DMS 273 treated with DMSO at 0.1 percent for 48 hours (cell line): ENCODE measurements at places on chromosomes 5 and 9.

GRCh38 chr5:146111409-146111808, 6.0 kb upstream of the PLAC8L1 start:
- DNase-seq, result no peak

DNA sequence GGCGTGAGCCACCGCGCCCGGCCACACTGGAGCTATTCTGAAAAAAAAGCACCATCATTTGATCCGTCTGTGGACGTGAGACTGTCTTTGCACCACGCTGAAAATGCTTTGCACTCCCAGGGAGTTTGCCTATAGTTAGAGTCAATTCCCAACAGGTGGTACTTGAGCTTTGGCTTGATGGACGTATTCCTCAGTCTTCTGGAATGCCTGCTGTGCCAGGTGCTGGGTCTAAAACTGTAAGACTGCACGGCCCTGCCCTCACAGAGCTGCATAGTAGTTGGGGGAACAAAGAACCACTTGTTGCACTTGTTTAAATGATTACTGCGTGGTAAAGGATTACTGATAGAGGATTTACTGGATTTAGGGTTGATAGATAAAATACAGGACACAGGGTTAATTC, 3.4 kb upstream of the CCNO start:
- DNase-seq, result no peak

GRCh38 chr9:126673689-126674364, 60.1 kb downstream of the LMX1B start:
- DNase-seq, result no peak

DNA sequence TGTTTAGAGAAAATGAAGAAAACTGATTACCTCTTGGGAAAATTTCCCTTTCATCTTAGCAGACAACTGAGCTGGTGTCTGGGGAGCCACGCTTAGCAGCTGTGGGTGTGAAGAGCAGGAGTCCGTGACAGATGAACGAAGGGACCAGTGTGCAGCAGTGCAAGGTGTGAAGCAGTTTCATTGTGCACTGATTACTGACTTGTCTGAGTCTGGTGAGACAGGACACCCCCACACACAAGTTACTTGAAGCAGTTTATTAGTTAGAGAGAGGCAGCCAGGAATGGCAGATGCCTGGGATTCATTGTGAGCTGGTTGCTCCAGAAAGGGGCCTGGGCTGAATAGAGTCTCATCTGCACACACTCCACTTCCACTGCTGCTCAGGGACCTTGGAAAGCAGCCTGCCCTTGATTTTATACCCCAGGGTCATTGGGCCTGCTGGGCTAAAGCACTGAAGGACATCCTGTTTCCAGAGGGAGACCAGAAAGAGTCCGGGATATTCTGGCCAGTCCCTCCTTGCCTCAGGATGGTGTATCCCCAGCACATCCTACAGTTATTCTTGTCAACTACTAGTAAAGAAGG, 47.4 kb downstream of the FBXL7 start:
- no peak for DNase-seq

- DNase-seq, result no peak
Measured at GRCh38 chr9:69922646-69923045, 102.0 kb downstream of the CFAP95 start.

DNA sequence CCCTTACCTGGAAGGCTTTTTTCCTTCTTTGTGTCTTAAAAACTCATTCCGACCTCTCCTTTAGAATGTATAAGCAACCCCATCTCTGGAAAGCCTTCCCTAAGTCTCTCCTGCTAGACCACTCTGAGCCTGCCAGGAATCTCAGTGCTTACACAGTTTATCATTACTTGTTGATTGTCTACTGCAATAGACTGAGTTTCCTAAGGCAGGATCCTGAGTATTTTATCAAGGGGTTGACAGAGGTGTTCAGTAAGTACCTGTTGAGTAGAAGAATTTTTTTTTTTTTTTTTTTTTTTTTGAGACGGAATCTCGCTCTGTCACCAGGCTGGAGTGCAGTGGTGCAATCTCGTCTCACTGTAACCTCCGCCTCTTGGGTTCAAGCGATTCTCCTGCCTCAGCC, 2.6 kb upstream of the TJP2 start:
- DNase-seq, result no peak

DNA sequence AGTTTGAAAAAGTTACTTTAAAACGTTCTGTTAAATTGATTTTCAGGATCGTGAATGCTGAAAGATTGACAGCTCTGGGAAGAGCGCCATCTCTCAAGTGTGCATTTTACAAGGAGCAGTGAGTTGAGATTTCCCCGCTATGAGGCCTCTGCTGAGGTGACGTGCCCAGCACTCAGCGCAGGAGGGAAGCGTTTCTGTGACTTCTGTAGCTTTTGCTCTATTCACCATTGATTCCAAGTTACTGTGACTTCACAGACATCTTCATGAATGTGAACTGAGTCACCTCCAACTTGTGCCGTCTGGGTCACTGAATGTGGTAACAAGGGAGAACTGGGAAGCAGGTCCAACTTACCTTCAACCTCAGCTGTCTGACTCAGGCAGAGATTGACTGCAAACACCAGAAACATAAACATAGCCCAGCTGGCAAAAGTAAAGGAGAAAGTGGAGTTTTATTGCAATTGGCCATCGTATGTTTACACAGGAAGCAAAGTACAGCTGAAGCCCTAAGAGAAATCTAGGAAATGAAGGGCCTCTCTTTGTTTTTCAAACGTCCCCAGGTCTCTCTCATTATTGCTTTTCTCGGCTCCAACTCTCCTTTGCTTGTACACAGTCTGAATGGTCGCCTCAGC, 428.8 kb upstream of the CLINT1 start:
- DNase-seq, result no peak

- no peak for DNase-seq
Measured at GRCh38 chr5:139383275-139383992, at the start of gene SLC23A1. SLC23A1 (minus strand) TSS chr5:139383297; CDS start chr5:139383253, 44 bp downstream.

- no peak for DNase-seq
Measured at GRCh38 chr5:21007781-21008180, 1019.8 kb upstream of the CDH18 start.

- DNase-seq, result no peak
Measured at GRCh38 chr5:45038366-45038987, 229.7 kb downstream of the MRPS30 start.

DNA sequence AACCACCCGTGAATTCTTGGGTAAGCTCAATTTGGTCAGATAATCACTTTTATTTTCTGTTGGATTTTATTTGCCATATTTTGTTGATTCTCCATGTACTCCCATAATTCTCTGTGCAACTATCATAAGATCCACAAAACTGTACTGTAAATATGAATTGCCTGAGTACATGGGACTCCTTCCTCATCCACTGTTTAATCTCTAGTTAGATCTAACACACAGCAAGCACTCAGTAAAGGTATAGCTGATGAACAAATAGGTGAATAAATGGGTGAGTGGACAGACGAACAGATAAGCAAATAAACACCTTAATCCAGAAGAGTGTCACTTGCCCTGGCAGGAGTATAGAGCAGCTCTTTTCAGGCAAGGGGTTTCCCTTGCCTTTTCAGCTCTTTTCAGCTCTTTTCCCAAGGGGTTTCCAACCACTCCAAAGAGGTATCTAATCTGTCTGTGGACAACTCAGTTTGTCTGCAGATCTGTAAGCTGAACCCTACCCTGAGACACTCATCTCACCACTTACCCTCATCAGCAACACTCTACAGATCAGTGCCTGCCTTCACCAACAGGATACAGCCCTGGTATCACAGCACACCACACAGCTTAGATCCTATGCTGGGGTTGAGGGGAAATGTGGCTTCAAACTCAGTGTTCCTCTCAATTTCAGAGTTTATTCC, 51.2 kb downstream of the SIL1 start:
- DNase-seq, result no peak

DNA sequence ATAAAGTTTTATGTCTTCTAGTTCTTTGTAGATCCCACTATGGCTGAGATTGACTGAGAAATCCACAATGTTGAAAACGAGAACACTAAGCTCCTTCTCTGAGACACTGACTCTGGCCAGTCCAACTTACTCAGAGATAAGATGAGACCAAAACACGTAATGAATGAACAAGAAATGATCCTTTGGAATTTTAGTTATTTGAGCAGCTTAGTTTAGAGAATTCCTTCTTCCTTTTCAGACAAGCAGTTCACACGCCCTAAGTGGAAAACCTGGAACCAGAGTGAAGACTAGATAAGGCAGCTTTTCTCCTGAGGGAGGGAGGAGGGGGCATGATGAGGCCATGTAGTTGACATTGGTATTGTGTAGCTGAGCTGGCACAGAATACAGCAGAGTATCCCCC, 139.6 kb downstream of the GABRB2 start:
- no peak for DNase-seq

- DNase-seq, result no peak
Measured at GRCh38 chr9:27377147-27377807, 80.3 kb upstream of the EQTN start.

DNA sequence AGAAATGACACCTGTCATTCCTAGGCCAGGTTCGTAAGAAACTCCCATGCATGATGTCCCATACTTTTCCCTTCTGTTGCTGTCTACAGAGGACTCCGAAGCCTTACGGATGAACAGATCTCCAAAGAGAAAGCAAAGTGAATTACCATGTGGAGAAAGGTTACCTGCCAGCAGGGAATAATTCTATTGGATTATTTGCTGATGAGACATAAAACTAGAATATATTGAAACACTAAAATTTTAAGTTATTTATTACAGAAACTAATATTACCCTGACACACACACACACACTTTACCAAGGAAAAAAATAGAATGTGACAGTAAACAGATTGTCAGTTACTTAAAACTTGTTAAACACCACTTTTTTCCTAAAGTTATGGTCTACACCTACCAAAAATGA, 452.7 kb upstream of the DAB2 start:
- DNase-seq, result no peak

DNA sequence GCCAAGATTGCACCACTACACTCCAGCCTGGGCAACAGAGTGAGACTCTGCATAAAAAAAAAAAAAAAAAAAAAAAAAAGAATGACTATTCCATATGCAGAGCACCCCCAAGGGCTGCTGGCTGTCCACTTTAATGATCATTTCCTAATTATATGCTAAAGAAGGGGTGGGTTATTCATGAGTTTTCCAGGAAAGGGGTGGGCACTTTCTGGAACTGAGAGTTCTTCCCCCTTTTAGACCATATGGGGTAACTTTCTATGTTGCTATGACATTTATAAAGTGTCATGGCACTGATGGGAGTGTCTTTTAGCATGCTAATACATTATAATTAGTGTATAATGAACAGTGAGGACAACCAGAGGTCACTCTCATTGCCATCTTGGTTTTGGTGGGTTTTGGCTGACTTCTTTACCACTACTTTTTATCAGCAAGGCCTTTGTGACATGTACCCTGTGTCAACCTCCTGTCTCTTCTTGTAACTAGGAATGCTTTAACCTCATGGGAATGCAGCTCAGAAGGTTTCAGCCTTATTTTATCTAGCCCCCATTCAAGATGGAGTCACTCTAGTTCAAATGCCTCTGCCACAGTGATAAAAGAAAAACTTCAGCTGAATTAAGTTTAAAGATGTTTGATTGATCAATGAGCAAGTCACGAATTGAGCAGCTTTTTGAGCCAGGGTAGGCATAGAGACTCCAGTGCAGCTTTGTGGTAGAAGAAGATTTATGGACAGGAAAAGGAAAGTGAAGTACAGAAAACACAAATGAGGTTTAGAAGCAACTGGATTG, 7.1 kb upstream of the NANS start:
- DNase-seq, result no peak

GRCh38 chr5:179858241-179858585, 404 bp downstream of the MRNIP start:
- DNase-seq, result no peak

DNA sequence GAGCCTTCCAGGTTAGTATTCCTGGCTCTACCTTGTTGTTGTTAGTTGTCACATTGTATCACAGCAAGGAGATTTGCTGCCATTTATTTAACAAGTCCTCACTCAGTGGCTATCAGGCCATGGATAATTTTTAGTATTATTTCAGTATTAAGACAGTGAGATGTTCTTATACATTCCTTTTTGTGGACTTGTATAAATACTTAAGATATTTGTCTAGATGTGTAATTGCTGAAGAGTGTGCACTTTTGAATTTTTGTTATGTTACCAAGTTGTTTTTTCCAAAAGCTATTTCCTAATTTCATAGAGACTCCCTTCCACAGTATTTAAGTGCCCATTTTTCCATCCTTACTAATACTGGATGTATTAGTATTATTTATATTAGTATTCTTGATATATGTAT, 22.0 kb downstream of the SLC36A1 start:
- DNase-seq, result no peak

DNA sequence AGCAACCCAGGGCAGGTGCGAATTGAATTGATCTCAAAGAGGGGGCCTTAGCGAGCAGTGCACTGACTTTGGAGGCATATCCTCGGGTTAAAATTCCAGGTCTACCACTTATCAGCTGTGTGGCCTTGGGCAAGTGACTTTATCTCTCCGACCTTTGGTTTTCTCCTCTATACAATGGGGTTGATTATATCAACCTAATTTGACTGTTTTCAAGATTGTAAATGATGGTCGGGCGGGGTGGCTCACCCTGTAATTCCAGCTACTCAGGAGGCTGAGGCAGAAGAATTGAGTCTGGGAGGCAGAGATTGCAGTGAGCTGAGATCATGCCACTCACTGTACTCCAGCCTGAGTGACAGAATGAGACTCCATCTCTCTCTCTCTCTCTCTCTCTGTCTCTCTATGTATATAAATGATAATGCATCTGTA, 18.7 kb downstream of the SPRY4 start:
- DNase-seq, result no peak

DNA sequence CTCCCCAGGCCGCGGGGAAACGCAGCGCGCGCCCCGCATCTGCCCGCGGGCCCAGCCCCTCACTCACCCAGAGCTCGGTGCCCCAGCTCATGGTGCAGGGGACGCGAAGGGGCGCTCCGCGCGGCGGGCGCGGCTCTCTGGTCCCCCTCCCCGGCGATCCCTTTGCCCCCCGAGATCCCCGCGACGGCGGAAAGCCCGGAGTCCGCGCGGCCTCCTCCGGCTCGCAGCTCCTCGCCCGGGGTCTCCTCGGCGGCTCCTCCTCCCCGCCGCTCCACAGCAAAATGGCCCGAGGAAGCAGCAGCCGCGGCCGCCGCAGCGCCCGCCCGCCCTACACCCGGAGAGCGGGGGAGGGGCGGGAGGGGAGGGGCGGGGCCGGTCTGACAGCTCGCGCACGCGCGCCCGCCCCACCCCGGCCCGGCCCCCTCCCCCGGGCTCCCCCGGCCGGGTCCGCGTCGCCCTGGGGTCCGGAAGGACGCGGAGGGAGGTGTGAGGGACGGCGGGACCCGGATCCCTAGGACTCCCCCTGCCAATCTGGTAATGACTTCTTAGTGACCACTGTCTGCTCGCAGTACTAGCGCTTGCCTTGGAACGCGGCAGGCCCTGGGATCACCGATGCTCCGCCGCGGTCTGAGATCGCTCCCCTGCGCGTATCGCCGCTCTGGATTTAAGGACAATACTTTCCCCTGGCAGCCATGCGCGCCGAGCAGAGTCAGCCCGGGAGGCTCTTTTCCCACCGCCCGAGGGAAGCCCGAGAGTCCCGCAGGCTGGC, at the start of gene FNBP1:
FNBP1 (minus strand) TSS at position 305 of the 769 bp plus-strand sequence; CDS start at position 91, 214 bp downstream.
- DNase-seq, result peak; percentile 19

DNA sequence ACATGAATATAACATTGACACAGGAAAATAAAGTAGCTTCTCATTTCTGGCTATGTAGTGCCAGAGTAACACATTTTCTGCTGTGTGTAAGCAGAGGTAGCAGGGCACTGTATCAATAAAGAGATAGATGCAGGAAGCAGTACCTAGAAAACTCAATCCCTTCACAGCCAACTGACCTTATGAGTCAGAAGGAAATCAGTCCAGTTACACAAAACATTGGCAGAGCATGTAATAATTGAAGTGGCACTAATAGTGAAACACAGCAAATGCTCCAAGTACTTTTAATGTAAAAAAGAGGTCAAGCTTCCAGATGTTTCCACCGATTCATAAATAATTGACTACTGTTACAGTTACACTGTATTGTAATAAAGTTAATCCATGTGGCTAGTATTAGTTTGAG, 706.6 kb downstream of the EFNA5 start:
- no peak for DNase-seq
